ENCODE measurements at places on chromosomes 3 and 15.
A peak's percentile ranks its signal among the peaks of the same experiment; 100 is the strongest.

GRCh38 chr3:43908456-43908855, 217.7 kb downstream of the ABHD5 start:
- DNase-seq = no peak

DNA sequence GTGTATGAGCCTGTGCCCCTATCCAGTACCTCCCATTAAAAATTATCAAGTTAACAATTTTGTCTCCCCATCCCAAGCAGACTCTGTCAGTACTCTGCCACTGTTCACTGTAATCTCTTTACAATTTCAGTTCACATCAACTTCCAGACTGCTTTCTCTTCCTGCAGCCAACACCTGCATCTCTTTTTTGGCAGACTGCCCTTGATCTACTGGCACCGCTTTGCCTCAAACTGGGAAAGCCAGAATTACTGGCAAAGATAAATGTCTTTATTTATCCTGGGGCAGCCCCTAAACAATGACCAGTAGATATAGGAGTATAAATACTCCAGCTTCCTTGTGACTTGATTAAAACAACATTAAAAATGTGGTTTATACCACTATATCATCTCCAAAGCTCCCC, 494.1 kb downstream of the ZNF385D start:
- DNase-seq = no peak

DNA sequence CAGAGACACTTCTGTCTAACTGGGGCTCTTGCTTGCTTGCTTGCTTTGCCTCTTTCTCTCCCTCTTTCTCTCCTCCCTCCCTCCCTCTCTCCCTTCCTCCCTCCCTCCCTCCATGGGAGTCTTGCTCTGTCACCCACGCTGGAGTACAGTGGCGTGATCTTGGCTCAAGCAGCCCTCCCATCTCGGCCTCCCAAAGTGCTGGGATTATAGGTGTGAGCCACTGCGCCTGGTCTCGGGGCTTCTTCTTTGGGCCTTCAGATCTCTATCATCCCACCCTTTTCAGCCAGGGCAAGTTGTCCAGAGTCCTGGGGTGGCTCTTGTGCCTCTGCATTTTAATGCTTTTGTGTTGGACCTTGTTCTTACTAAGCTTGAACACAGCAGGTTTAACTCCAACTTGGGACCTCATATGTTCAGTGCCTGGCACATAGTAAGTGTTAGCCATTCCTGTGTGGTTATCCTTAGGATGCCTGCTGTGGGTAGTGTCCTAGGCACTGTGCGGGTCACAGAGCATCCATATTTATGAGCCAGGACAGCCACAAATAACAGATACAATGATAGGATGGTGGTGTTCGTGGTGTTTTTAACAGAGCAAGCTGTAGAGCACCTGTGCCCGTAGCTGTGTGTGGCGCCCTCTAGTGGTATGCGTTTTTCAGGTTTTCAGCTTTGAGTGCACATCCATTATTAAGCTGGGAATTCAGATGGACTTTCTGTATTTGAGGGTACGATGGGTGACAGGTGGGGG, 75.1 kb downstream of the CCK start:
- peak; percentile 16 for DNase-seq

GRCh38 chr15:93046721-93047120, 42.3 kb downstream of the RGMA start:
- DNase-seq = no peak

DNA sequence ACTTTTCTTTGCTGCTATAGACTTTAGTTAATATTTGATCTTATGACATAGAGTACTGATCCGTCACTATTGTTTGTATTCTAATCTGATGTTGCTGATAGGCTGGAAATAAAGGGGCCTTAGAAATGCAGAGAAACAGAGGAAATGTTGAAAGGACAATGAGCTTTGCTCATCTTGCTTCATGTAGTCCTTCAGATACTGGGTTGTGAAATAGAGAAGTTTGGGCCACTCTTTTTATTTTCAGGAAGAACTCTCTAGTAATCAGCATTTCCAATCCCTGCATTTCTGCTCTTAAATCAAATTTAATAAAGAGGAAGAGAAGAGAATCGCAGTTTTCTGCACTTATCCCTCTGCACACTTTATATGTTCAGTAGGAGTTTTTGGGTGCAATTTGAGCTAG, 192.8 kb upstream of the THBS1 start:
- no peak for DNase-seq

GRCh38 chr3:183122257-183122932, 23.1 kb upstream of the MCCC1 start:
- DNase-seq = no peak

DNA sequence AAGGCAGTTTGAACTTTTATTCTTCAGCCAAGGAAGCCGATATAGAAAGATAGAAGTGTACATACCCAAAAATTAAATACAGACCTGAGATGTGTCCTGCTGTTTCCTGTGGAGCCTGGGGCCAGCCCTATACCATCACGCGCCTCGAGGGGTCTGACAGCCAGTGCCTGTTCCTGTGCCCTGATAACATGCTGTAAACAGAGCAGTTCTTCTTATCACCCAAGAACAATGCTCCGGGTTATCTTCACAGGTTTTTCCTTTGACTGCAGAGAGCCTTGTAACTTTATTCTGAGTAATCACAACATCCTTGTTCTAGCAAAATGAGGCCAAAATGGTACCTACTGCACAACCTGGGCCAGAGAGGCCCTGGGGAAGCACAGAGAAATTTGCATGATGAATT, 289.7 kb upstream of the CHRM5 start:
- DNase-seq = no peak

DNA sequence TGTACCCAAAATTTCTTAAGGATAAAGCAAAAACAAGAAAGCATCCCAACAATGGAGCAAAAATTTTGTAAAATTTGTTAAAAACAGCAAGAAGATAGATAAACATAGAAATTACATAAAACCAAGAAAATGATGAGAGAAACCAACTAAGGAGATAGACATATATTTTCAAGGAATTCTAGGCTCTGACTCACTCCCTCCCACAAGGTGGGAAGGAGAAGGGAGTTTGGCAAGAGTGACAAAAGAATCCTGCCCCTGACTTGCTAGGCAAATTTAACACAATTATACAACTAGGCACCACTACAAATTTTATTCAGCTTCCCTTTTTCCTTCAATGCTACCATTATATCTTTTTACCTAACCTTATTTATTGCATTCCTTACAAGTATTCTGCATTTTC, 70.9 kb downstream of the MYO9A start:
- no peak for DNase-seq

DNA sequence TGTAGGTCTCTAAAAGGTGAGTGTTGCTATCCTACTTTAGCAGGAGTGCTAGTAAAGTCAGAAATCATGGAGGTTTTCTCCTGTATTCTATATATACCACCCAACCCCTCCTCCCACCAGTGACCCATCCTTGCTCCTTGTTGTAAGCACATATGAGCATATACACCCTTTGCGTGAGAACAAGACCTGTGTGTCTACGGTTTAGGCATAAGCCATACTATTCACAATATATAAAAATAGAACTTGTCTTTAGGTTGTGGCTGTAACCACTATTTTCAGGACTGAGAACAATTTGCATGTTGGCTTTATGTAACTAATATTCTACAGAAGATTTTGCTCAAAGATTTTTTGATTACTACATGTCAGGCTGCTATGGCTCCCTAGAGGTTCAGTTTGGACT, 59.1 kb upstream of the TOP2B start:
- no peak for DNase-seq

DNA sequence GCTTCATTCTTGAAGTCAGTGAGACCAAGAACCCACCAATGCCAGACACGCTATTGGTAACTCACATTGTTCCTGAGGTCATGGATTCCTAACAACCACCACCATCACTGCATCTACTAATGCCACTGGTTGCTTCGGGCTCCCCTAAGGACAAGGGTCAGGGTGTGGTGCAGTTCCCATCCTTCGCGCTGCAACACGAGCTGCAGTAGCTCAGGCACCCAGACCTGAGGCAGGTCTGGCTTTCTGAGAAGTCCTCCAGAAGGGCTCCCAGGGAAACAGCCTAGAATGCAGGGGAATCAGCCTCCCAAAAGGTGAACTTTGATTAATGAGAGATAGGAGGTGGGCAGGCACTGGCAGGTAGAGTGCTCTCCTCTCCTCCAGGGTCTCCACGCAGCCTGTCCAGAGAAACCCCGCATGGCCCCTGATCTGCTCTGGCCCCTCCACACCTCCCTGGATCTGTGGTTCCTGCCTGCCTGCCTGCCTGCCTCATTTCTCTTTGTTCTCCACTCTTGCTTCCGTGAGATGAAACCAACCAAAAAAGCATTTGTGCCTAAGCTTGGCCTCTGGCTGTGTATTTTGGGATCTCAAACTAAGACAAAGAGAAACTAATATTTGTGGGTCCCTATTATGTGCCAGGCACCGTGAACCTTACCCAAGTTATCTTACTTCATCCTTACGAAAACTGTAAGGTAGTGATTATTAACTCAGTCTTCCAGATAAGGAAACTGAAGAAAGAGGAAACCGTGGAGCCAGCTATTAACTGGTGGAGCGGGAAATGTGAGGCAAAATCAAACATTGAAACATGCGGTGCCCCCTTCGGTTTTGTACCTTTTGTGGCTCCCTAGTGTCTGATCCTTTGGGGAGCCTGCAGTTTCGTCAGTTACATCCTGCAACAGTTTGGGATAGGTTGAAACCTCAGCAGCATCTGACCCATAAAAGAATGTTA, 43.9 kb upstream of the USP3 start:
- DNase-seq = no peak

DNA sequence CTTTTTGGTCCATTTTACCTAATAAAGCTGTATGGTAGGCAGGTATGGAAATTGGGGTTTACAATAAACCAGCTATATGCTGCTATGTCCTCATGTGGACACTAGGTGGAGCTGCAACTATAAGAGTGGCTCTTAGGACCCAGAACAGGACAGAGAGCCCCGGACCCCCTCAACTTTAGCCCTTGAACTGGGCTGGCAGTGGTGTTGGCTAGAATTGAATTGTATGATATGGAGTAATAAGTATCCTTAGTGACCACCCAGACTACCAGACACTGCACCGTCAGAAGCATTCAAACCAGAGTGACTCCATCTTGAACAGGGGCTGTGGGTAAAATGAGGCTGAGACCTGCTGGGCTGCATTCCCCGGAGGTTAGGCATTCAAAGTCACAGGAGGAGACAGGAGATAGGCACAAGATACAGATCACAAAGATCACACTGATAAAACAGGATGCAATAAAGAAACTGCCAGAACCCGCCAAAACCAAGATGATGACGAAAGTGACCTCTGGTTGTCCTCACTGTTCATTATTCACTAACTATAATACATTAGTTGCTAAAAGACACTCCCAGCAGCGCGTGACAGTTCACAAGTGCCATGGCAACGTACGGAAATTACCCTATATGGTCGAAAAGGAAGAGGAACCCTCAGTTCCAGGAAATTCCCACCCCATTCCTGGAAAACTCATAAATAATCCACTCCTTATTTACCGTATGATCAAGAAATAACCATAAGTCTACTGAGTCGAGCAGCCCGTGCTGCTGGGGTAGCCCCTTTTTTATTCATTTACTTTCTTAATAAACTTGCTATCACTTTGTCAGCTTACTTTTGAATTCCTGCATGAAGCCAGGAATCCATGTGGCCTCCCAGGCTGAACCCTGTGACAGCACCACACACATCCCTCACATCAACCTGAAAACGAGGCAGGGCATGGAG, 68.7 kb upstream of the BLM start:
- peak; percentile 52 for DNase-seq

GRCh38 chr15:92324101-92324963, 69.3 kb upstream of the ST8SIA2 start:
- DNase-seq = no peak

DNA sequence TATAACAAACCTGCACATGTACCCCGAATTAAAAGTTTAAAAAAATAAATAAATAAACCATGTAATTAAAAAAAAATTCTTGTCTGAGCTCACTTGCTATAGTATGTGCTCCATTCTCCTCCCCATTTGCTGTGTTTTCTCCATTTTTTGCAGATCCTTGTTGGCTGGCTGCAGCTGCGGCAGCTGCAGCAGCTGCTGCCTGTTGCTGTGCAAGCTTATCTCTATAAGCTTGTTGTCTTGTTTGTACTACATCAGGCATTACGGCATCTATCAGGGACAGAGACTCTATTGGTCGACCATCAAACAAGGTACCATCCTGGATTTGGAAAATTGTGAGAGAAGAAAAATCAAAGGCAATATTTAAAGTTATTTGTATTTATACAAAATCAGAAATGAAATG, 145.9 kb downstream of the TBL1XR1 start:
- no peak for DNase-seq

DNA sequence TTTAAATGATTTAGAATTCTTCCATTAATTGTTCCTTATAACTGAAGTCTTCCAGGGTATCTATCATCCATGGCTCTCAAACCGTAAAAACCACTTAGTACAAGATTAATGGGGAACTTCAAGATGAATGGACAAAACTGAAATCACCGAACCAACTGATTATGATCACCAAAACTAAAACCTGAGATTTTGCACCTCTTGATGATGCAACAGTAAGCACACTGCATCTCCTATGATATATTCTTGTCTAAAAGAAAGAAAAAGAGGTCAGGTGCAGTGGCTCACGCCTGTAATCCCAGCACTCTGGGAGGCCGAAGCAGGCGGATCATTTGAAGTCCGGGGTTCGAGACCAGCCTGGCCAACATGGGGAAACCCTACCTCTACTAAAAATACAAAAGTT, 3.6 kb upstream of the ISY1 start:
- DNase-seq = no peak

DNA sequence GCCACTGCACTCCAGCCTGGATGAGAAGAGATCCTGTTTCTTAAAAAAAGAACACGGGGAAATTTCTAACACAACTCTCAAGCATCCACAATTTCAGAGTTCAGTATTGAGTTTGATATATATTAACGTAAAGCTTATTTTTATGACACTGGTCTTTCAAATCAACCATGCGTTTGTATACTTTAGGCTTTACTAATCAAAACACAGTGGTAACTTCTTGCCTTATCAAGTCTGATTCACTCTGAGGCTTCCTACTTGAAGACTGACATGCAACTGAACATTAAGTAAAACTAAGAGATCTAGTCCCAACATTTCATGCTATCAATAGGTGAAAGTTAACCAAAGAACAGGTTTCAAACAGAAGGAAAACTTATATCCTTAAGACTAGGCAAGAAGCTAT, 46.7 kb downstream of the PRTG start:
- no peak for DNase-seq

GRCh38 chr15:93415576-93415975, 326.6 kb upstream of the RGMA start:
- no peak for DNase-seq

- peak; percentile 2 for DNase-seq
These were observed 258.1 kb downstream of the TBL1XR1 start for GRCh38 chr3:176939022-176939817.

GRCh38 chr15:60933900-60934885, 294.9 kb downstream of the RORA start:
- no peak for DNase-seq

GRCh38 chr15:86961669-86962068, 882.0 kb downstream of the AGBL1 start:
- no peak for DNase-seq
